ENCODE measurements at places on chromosomes 6 and 20.

GRCh38 chr20:44420497-44420896 lies 55.2 kb upstream of the TTPAL start:
- no peaks in the 10 kb centered on the region for H3K27me3 ChIP-seq
- no peak overlapping the region for H3K27ac ChIP-seq
- no peak overlapping the region for H3K4me3 ChIP-seq
- peaks cover 65% of the 10 kb centered on the region for H3K4me1 ChIP-seq

DNA sequence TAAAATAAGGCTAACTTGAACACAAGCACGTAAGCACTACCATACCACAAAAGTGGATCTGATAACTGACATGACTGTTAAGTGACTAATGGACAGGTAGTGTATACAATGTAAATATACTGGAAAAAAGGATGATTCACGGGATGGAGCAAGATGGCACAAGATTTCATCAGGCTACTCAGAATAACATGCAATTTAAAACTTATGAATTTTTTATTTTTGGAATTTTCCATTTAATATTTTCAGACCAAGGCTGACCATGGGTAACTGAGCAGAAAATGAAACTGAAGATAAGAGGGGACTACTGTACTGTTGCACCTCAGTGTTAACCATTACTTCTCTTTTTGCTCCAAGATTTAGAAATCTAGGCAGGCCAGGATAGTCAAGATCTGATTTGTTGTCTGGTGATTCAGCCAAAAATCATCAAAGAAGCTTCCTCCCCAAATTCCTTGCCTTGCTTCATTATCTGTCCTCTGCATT lies 45.4 kb downstream of the TPBG start:
- H3K27me3 ChIP-seq = no peaks in the 10 kb centered on the region
- H3K4me3 ChIP-seq = no peak overlapping the region
- no peaks in the 10 kb centered on the region for H3K4me1 ChIP-seq
- DNase-seq = no peak
- no peaks in the 10 kb centered on the region for H3K36me3 ChIP-seq
- no peak overlapping the region for H3K27ac ChIP-seq

GRCh38 chr6:56158571-56158970 lies 88.8 kb downstream of the COL21A1 start:
- H3K27ac ChIP-seq = no peak overlapping the region
- peaks cover 23% of the 10 kb centered on the region for H3K4me1 ChIP-seq
- no peaks in the 10 kb centered on the region for H3K27me3 ChIP-seq
- DNase-seq = no peak

DNA sequence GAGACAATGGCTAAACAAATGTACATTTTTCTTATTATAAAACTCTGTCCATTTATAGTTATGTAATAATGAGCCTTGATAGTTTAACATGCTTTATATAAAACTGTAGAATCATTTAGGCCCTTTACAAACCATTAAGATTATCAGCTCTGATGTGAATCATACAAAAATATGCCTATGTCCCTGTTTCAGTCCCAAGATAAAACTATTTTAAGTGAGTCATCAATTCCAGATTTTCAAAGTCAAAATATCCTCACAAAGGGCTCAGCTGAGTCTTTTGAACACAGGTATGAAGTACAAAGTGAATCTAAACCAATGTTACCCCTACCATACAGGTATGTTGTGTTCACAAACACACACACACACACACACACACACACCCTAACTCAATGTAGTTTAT lies 88.0 kb downstream of the PTPRK start:
- no peak overlapping the region for H3K27ac ChIP-seq
- no peak overlapping the region for H3K4me3 ChIP-seq
- H3K4me1 ChIP-seq = peaks cover 13% of the 10 kb centered on the region
- no peaks in the 10 kb centered on the region for H3K27me3 ChIP-seq

- no peaks in the 10 kb centered on the region for H3K4me1 ChIP-seq
- peaks cover 54% of the 10 kb centered on the region for H3K27me3 ChIP-seq
- no peak for DNase-seq
- no peak overlapping the region for H3K4me3 ChIP-seq
- no peak overlapping the region for H3K27ac ChIP-seq
Measured at GRCh38 chr6:163347021-163347446, 67.5 kb upstream of the QKI start.

- H3K27me3 ChIP-seq = no peaks in the 10 kb centered on the region
- no peak overlapping the region for H3K4me3 ChIP-seq
- H3K36me3 ChIP-seq = peaks cover 5% of the 10 kb centered on the region
- peaks cover 19% of the 10 kb centered on the region for H3K4me1 ChIP-seq
- DNase-seq = no peak
Measured at GRCh38 chr6:16487996-16488674, 249.7 kb downstream of the GMPR start.

DNA sequence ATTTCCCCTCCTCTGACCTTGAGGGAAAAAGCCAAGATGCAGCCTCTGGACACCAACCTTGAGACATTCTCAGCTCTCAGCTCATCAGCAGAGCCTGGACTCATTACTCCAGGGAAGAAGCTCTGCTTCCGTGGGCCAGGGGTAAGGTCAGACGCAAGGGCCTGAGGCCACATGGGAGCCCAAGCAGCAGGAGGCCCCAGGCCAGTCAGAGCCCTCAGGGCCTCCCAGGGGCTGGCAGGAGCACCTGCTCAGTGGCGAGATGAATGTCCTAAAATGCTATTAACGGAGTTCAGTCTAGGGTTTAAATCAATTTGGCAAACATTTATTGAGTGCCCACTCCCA lies 208.6 kb downstream of the ERMARD start:
- no peaks in the 10 kb centered on the region for H3K4me1 ChIP-seq
- no peak for DNase-seq
- no peaks in the 10 kb centered on the region for H3K36me3 ChIP-seq
- peaks cover 3% of the 10 kb centered on the region for H3K27me3 ChIP-seq
- no peak overlapping the region for H3K27ac ChIP-seq

Data from HepG2 (cell line).